Right renal pelvis (tissue), 4 donors: ENCODE measurements at places on chromosomes 2 and 18.

GRCh38 chr2:67880291-67880761 lies 182.5 kb downstream of the C1D start:
- no peak for DNase-seq

DNA sequence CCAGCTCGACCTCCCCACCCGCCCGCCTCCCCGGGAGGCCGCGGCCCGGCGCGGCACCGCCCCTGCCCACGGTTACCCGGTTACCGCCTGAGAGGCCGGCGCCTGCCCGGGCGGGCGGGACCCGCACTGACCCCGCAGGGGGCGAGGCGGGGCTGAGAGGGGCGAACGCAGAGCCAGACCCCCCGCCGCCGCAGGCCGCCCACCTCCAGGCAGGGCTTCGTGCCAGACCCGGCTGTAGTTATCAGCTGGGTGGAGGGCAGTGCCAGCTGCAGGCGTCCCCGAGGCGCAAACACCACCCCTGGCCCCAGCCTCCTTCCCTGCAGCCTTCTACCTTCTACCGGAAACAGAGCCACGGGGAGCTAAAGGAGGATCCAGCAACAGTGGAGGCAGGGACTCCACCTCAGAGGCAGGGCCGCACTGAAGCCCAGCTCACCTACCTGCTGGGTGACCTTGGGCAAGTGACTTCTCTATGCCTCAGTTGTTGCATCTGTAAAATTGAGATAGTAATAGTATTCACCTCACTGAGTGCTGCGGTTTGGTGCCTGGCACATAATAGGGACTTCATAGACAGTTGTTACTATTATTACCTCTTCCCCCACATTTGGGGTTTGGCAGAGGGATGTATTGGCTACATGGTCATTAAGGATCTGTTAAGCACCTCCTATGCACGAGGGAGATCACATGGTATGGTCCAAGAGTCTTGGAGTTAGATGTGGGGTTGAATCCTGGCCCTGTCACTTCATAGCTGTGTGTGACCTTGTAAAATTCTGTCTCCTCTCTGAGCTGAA lies 231.6 kb upstream of the SMAD2 start:
- DNase-seq, result no peak

- no peak for DNase-seq
Measured at GRCh38 chr18:3171631-3172030, 48.1 kb downstream of the MYOM1 start.

- no peak for DNase-seq
Measured at GRCh38 chr2:136394136-136395060, 276.4 kb upstream of the CXCR4 start.

DNA sequence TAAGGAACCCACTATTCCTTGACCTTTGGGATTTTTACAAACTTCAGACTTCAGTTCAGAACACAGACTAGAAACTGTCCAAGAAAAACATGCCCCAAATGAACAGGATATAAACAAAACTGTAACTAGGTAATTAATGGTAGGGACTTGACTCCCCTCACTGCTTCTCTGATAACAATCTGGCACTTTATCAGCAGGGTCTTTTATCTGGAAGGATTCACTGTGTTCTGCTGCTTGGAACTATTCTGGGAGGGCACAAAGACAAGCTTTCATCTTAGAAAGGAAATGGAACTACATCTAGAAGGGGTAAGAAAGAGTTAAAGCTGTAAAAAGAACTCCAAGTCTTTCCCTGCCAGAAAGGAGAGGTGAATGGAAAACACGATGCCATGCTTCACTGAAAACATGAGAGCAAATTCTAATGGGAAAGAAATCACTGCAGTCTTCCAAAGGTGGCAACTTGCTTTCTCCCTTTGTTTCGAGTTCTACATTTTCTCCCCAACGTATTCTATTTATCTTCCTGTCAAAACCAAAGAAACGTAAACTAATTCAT lies 181.2 kb downstream of the THADA start:
- no peak for DNase-seq

DNA sequence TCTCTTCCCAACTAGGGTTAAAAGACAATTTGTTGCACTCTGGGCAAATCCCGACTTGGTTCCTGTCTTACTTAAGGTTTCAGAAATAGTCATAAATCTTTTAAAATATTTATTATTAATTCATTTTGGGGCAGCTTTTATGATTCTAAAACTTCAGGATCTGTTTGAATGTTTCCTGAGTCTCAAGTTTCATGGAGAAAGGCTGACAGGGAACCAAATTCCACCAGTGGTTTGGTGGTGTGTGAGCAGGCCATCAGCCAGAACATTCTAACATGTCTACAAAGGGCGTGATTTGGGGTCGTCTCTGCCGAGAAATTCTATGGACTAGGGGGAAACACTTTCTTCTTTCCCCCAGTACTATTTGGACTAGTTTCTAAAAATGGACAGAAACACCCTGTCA lies 366.4 kb downstream of the ZNF521 start:
- no peak for DNase-seq

DNA sequence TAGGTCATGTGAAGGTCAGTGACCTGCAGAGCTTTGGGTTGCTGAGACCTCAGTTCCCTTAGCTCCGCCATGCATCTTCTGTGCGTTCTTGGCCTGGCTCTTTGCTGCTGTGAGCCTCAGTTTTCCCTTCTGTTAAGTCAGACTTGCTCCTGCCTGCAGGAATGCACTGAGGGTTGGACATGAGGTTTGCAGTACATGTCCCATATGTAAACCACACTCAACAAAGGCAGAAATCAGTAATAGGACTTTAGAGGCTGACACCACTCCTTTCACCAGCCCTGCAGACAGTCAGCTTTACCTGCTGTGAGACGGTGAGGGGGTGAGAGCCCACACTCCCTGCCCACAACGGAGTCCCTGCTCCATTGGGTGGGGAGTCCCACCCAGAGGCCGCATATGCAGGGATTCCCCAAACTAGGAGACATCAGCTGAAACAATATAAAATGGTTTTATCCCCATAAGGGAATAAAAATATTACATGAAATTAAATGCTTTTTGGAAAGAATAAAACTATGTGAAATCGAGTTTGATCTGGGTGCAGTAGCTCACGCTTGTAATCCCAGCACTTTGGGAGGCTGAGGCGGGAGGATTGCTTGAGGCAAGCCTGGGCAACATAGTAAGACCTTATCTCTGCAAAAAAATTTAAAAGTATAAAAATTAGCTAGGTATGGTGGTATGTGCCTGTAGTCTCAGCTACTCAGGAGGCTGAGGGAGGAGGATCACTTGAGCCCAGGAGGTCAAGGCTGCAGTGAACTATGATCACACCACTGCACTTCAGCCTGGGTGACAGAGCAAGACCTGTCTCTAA lies 55.1 kb downstream of the MYO7B start:
- DNase-seq, result no peak

DNA sequence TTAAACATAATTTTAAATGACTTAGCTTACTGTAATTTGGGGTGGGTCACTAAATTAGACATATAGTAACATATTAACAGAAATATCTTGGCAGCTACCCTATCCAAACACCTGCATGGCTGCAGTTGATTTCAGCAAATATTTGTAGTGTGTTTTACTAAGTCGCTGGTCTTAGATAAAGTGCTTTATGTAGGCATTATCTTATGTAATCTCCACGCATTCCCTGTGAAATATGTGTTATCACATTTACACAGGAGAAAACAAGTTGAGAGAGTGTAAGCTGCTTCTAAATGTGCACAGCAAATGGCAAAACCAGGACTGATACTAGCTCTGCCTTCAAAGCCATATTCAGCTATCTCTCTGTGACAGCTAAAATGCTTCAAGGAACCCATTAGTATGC lies 72.0 kb downstream of the NYAP2 start:
- no peak for DNase-seq

DNA sequence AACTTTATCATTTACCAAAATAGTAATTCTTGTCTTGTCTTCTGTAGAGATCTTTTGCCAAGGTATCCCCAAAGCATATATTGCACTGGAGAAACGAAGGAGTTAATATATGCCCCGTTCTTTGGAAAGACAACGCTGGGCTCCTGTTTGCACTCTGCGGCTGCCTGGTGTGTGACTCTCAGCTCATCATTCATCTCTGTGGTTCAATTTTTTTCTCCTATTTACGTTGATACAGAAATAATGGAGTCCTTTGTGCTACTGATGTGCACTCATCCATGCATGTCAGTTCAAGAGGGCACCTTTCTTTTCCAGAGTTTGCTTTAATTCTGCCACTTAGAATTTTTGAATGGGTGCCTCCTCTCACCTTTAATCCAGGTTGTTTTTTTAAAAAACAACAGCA lies 655.5 kb downstream of the DCDC2C start:
- DNase-seq, result no peak
